ENCODE measurements at places on chromosomes 4 and X. TPM values are rescaled to one million over a fixed set of nuclear protein-coding genes. Genes with fewer than 3 reads are reported as not detected.
A peak's percentile ranks its signal among the peaks of the same experiment; 100 is the strongest.

Gene IL2RG
- 213 TPM for total RNA-seq

DNA sequence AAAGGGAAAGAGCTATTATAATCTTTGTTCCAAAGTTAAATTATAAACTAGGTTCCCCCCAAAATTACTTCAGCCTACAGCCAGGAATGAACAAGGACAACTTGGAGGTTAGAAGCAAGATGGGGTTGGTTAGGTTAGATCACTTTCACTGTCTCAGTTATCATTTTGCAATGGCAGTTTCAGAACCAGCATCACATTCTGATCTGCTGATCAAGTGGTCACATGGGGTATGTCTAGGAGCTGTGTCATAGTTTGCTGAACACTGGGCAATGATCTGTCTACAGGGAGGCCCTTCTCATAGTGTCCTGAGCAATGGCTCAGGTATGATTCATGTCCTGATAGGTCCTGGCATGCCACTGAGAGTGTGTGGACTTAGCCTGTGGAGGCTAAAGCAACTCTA is 41.6 kb upstream of the XIAP start:
- H3K27me3 ChIP-seq, result no peaks in the 10 kb centered on the region
- no peak overlapping the region for H3K27ac ChIP-seq
- no peak overlapping the region for H3K4me3 ChIP-seq
- no peak for DNase-seq

DNA sequence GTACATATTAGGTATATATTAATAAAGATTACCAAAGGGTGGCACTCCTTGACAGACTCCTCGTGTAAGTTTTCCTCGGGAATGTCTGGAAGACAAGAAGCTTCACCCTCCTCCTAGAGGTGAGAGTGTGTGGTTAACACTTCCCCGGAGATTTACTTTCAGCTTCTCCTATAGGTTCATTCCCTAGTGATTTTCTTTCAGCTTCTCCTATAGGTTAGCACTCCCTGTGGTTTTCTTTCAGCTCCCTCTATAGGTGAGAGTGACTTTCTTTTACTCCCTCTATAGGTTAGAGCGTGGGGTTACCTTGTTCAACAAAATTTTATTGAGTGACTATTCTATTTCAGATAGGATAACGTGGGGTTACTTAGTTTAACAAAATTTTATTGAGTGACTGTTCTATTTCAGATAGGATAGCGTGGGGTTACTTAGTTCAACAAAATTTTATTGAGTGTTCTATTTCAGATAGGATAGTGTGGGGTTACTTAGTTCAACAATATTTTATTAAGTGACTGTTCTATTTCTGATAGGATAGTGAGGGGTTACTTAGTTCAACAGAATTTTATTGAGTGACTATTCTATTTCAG is 106.0 kb upstream of the PLAC1 start:
- no peak for DNase-seq
- H3K4me1 ChIP-seq, result no peaks in the 10 kb centered on the region
- H3K27ac ChIP-seq, result no peak overlapping the region
- H3K27me3 ChIP-seq, result no peaks in the 10 kb centered on the region
- no peaks in the 10 kb centered on the region for H3K36me3 ChIP-seq
- no peak overlapping the region for H3K4me3 ChIP-seq

Gene CNKSR2
- 14.4 TPM for total RNA-seq

Gene CFP
- total RNA-seq, result 18.6 TPM

- H3K27me3 ChIP-seq, result no peaks in the 10 kb centered on the region
- no peak overlapping the region for H3K4me3 ChIP-seq
- no peak overlapping the region for H3K27ac ChIP-seq
- H3K36me3 ChIP-seq, result no peaks in the 10 kb centered on the region
- no peak for DNase-seq
Measured at GRCh38 chr4:137599734-137600133, 67.4 kb upstream of the PCDH18 start.

- H3K4me3 ChIP-seq, result peak within 1 kb of the TSS; percentile 55
- H3K4me1 ChIP-seq, result peaks cover 24% of the 10 kb centered on the region
- DNase-seq, result peak; percentile 1
- H3K27me3 ChIP-seq, result peaks cover 26% of the 10 kb centered on the region
- H3K36me3 ChIP-seq, result no peaks in the 10 kb centered on the region
Measured at GRCh38 chr4:121072224-121073003, at the start of gene NDNF. TSS of gene NDNF (minus strand) at chr4:121072535. CDS start at chr4:121045837, 26,698 bp downstream.

Gene SOD3
- not detected for total RNA-seq

Gene IGSF1
- not detected for total RNA-seq

GRCh38 chrX:34886011-34886410 is 56.6 kb upstream of the FAM47B start:
- H3K4me1 ChIP-seq, result no peaks in the 10 kb centered on the region
- no peaks in the 10 kb centered on the region for H3K36me3 ChIP-seq
- H3K27me3 ChIP-seq, result no peaks in the 10 kb centered on the region

DNA sequence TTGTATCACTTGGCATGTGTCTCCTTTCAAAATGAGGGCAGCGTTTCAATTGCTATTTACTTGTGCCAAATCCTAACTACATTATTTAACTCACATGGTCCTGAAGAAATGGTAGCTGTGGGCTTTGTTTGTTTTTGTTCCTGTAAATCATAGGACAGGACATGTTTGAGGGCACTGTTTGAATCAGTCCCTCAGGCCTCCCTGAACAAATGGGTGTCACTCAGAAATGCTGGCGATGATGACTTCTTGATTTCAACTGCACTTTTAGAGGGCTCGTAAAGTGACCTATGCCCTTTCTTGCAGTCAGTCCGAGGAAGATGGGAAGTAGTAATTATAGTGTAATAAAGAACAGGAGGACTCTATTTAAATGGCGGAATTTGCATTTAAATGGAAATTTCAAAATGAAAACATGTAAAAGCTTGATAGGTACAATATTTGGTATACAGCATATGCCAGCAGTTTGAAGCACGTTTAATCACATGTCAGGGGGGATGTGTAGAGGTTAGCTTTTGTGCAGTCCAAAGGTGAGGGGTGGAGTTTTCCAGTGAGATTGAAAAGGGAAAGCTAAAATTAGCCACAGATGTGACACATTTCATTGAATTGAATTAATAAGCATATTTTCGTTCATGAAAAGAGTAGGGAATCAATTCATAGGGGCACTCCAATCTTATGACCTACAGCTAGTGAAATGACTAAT is 1958.7 kb upstream of the IGFBP7 start:
- H3K4me3 ChIP-seq, result no peak overlapping the region
- H3K4me1 ChIP-seq, result no peaks in the 10 kb centered on the region
- no peaks in the 10 kb centered on the region for H3K36me3 ChIP-seq
- no peak overlapping the region for H3K27ac ChIP-seq
- H3K27me3 ChIP-seq, result no peaks in the 10 kb centered on the region
- no peak for DNase-seq

- DNase-seq, result no peak
- no peak overlapping the region for H3K4me3 ChIP-seq
Measured at GRCh38 chr4:161856711-161857326, 307.0 kb downstream of the FSTL5 start.

DNA sequence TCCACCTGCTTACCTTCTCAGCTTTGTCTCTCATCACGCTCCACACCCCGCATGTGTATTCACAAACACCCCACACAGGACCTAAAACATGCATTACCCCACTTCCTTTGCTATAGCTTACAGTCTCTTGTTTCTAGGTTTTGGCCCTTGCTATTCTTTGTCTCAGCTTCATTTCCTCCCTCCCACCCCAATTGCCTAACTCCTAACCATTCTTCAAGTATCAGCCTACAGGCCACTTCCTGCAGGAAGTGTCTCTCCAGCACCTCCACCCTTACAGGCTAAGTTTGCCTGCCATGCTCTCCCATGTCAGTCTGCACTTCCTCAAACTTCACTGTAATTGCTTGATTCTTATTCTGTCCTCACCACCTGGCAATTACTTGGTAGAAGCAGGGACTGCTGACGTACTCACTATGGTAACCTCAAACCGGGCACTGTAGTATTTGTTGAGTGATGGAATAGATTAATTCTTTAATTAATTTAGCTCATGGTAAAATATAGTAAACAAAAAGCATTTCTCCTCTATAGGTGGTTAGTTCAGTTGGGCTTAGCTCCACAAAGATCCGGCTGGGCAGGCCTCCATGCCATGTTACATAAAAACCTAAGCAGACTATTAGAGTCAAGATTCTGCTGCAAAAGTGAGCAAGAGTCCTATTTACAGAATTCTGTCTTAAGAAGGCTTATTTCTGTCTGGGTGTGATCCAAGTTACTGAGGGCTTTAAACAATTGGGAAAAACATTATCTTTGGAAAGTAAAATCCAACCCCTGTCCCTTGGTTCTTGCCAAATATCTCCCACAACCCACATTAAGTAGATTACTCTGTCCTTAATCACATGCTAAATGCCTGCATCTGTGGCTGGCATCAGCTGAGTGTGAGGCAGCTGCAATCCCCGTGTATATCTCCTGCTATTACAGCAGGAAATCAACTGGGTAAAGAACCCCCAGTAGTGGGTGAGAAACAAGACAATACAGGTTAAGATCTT is 124.7 kb upstream of the CPEB2 start:
- H3K36me3 ChIP-seq, result no peaks in the 10 kb centered on the region
- H3K27ac ChIP-seq, result no peak overlapping the region
- no peak overlapping the region for H3K4me3 ChIP-seq
- peaks cover 7% of the 10 kb centered on the region for H3K27me3 ChIP-seq

Gene PDZD4
- 24.8 TPM for total RNA-seq

Gene AMTN
- not detected for total RNA-seq

GRCh38 chr4:73257651-73258435 is 755 bp downstream of the ANKRD17 start:
- H3K4me3 ChIP-seq, result peak overlapping the region; percentile 74
- peak; percentile 15 for DNase-seq
- peaks cover 24% of the 10 kb centered on the region for H3K4me1 ChIP-seq

GRCh38 chr4:130338851-130339250 is 1242.9 kb downstream of the C4orf33 start:
- H3K4me3 ChIP-seq, result no peak overlapping the region
- DNase-seq, result no peak
- H3K27me3 ChIP-seq, result no peaks in the 10 kb centered on the region
- no peaks in the 10 kb centered on the region for H3K36me3 ChIP-seq
- H3K27ac ChIP-seq, result no peak overlapping the region

- H3K27ac ChIP-seq, result no peak overlapping the region
- H3K4me1 ChIP-seq, result no peaks in the 10 kb centered on the region
- no peaks in the 10 kb centered on the region for H3K36me3 ChIP-seq
- DNase-seq, result no peak
- H3K27me3 ChIP-seq, result no peaks in the 10 kb centered on the region
Measured at GRCh38 chrX:40987413-40987812, 97.8 kb upstream of the USP9X start.

DNA sequence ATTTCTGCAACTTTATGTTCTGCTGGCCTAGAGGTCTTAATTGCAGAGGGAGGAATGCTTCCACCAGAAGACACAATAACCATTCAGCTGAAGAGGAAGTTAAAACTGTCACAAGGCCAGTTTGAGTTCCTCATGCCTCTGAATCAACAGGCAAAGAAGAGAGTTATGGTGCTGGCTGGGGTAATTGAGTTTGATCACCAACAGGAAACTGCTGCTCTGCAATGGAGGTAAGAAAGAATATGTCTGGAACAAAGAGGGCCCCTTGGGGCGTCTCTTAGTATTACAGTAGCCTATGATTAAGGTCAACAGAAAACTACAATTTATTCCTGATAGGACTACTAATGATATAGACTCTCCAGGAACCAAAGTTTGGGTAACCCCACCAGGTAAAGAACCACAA is 744.0 kb downstream of the FSTL5 start:
- no peak overlapping the region for H3K4me3 ChIP-seq
- no peak for DNase-seq
- H3K27ac ChIP-seq, result no peak overlapping the region
- no peaks in the 10 kb centered on the region for H3K4me1 ChIP-seq
- H3K27me3 ChIP-seq, result no peaks in the 10 kb centered on the region
- H3K36me3 ChIP-seq, result no peaks in the 10 kb centered on the region

DNA sequence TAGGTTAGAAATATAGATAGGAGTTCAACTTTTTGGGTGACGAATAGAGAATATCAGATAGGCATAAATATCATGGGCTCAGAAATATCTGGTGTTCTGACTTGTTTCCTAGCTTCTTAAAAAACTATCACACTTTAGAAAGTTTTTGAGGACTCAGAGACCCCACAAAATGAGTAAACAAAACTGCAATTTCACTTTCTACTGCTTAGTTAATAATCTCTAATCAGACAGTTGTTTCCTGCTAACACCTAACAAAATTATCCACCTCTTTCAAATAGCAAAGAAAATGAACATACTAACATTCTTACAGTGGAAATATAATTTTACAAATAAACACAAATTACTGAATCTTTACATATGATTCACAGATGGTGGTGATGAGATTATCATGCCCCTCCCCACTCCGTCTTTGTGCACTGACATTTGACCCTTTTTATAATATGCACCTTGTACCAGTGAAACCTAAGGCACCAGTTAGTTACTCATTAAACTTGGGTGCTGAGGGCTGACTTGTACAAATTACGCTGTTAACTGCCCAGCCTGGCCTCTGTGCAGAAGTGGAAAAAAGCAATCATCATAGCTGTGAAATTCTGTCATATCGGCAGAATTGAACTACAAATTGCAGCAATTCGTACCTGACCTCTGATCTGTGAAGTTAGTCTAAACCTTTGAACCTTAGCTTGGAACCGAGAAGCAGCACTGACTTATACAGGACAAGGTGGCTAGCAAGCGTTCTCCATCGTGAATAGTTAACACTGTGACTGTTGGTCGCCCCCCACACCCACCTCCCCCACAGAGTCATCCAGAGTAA is 138.7 kb downstream of the CHRNA9 start:
- DNase-seq, result no peak
- no peaks in the 10 kb centered on the region for H3K36me3 ChIP-seq
- no peak overlapping the region for H3K27ac ChIP-seq
- no peak overlapping the region for H3K4me3 ChIP-seq
- no peaks in the 10 kb centered on the region for H3K27me3 ChIP-seq
- H3K4me1 ChIP-seq, result no peaks in the 10 kb centered on the region

- no peaks in the 10 kb centered on the region for H3K27me3 ChIP-seq
- H3K27ac ChIP-seq, result no peak overlapping the region
- no peak overlapping the region for H3K4me3 ChIP-seq
- DNase-seq, result no peak
Measured at GRCh38 chr4:65943076-65943475, 272.8 kb upstream of the EPHA5 start.

GRCh38 chrX:149145845-149146285 is 359.2 kb downstream of the IDS start:
- no peaks in the 10 kb centered on the region for H3K4me1 ChIP-seq
- H3K27me3 ChIP-seq, result no peaks in the 10 kb centered on the region

DNA sequence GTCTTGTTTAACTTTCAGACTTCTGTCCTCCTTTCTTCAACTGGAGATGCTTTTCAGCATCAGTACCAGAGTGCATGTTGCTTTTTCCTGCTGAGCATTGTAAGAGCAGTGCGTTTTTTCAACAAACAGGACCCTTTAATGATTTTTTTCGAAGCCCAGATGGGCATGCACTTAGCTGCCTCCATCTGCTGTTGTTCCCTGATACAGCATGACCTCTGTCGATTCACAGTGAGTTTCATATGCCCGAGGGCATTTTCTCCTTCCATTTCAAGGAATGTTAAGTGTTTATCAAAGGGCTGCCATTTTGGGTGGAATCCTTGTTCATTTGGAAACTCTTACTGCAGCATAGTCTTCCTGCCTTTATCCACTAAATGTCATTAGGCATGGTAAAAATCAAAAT is 428.6 kb downstream of the DTHD1 start:
- no peak for DNase-seq
- H3K36me3 ChIP-seq, result no peaks in the 10 kb centered on the region
- H3K27ac ChIP-seq, result no peak overlapping the region
- H3K4me1 ChIP-seq, result no peaks in the 10 kb centered on the region
- no peak overlapping the region for H3K4me3 ChIP-seq
- H3K27me3 ChIP-seq, result no peaks in the 10 kb centered on the region

GRCh38 chr4:47786958-47787370 is 50.9 kb downstream of the CORIN start:
- no peak overlapping the region for H3K27ac ChIP-seq
- no peaks in the 10 kb centered on the region for H3K36me3 ChIP-seq
- no peak for DNase-seq

Measured in CD4-positive, alpha-beta T cell (primary cell).